ENCODE measurements at places on chromosomes 3 and 15. TPM values are rescaled to one million over a fixed set of nuclear protein-coding genes. Genes with fewer than 3 reads are reported as not detected.

The MME gene
- 80.3 TPM for total RNA-seq

The BCHE gene
- 2.4 TPM for total RNA-seq

The TGM5 gene
- total RNA-seq = not detected

The GHRL gene
- not detected for total RNA-seq

The PODXL2 gene
- 8.3 TPM for total RNA-seq

The HAUS2 gene
- total RNA-seq = 64.6 TPM

The CD80 gene
- not detected for total RNA-seq

The LCTL gene
- total RNA-seq = 0.32 TPM

The STARD9 gene
- 3.1 TPM for total RNA-seq

The GOLGA6L4 gene
- total RNA-seq = 0.16 TPM

The TAGLN3 gene
- not detected for total RNA-seq

The ADAMTS9 gene
- total RNA-seq = 9.7 TPM

The C3orf49 gene
- not detected for total RNA-seq

The CAMKV gene
- total RNA-seq = not detected

The ASB14 gene
- not detected for total RNA-seq

The SIN3A gene
- 27.6 TPM for total RNA-seq

The HTD2 gene
- total RNA-seq = 4.0 TPM

The SNURF gene
- 2.5 TPM for total RNA-seq

The P2RY12 gene
- total RNA-seq = not detected

The CCR2 gene
- total RNA-seq = not detected

The EIF5A2 gene
- 9.9 TPM for total RNA-seq

The MCF2L2 gene
- 0.18 TPM for total RNA-seq

The CADPS gene
- total RNA-seq = not detected

The CNTN6 gene
- total RNA-seq = not detected

The MITF gene
- total RNA-seq = 1.1 TPM

The PPP2R3A gene
- 12.3 TPM for total RNA-seq

The ARIH2 gene
- total RNA-seq = 77.3 TPM

The GPR171 gene
- not detected for total RNA-seq

The NR1I2 gene
- total RNA-seq = not detected

The CFAP20DC gene
- 4.5 TPM for total RNA-seq

The MAP4 gene
- 134 TPM for total RNA-seq

The MORC1 gene
- not detected for total RNA-seq

The RUBCN gene
- 8.7 TPM for total RNA-seq

The HCLS1 gene
- total RNA-seq = 2.3 TPM

The HIGD2B gene
- total RNA-seq = not detected

The ZNF774 gene
- 0.32 TPM for total RNA-seq

The TMEM62 gene
- 7.5 TPM for total RNA-seq

The ALDH1L1 gene
- 13.7 TPM for total RNA-seq

The JMJD7 gene
- total RNA-seq = 1.3 TPM

The GCNT3 gene
- total RNA-seq = not detected

The FSIP1 gene
- 0.97 TPM for total RNA-seq

The C3orf20 gene
- not detected for total RNA-seq

The LRRC31 gene
- total RNA-seq = not detected

The BTLA gene
- not detected for total RNA-seq

The SNX4 gene
- total RNA-seq = 33.8 TPM

The ITIH1 gene
- not detected for total RNA-seq

The ROPN1 gene
- total RNA-seq = not detected

The GNAT1 gene
- total RNA-seq = not detected

The PRTG gene
- 5.8 TPM for total RNA-seq

The TBC1D2B gene
- total RNA-seq = 29.0 TPM

The ATG3 gene
- 94.4 TPM for total RNA-seq

The GABRG3 gene
- total RNA-seq = not detected

The SMAD6 gene
- total RNA-seq = 48.9 TPM
